SIG-M5 (cell line): ENCODE measurements at places on chromosomes 13 and 19.

DNA sequence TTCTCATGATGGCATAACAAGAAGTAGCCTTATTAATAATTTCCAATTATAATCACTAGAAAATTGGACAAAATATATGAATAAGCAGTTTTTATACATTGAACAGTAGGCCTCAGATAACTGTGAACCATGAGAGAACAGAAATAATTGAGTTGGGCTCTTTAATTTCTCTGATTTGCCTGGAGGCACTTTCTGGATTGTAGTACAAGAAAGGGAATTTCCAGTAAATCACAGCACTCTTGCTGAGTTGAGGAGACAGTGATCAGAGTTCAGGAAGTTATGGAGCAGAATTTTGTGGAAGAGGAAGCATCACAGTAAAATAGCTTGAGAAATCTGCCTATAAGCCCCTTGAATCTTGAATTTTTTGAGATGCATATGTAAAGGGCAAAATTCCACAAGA lies 216.2 kb downstream of the MAB21L1 start:
- DNase-seq: no peak

- no peak for DNase-seq
Measured at GRCh38 chr13:28117689-28118377, 17.5 kb upstream of the FLT3 start.

DNA sequence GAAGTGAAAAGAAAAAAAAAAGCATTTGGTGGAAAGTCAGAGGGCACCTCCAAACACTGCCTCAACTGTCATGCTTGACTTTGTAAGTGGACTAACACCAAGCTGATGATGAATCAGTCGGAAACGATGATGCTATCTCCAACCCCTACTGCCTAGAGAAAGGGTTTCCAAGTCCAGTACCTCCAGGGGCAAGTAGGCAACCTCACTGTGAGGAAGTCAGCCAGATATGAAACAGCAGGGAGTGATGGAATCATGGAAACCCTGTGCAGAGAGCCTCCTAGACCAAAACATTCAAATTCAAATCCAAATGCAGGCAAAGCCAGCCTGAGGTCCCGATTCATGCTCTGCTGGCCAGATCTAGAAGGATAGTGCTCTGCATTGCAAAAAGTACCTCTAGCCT lies 100.9 kb upstream of the SERP2 start:
- DNase-seq: no peak

- no peak for DNase-seq
Measured at GRCh38 chr13:54879036-54879435, 1850.4 kb downstream of the OLFM4 start.

GRCh38 chr13:63291701-63292100 lies 1876.1 kb upstream of the PCDH20 start:
- no peak for DNase-seq

DNA sequence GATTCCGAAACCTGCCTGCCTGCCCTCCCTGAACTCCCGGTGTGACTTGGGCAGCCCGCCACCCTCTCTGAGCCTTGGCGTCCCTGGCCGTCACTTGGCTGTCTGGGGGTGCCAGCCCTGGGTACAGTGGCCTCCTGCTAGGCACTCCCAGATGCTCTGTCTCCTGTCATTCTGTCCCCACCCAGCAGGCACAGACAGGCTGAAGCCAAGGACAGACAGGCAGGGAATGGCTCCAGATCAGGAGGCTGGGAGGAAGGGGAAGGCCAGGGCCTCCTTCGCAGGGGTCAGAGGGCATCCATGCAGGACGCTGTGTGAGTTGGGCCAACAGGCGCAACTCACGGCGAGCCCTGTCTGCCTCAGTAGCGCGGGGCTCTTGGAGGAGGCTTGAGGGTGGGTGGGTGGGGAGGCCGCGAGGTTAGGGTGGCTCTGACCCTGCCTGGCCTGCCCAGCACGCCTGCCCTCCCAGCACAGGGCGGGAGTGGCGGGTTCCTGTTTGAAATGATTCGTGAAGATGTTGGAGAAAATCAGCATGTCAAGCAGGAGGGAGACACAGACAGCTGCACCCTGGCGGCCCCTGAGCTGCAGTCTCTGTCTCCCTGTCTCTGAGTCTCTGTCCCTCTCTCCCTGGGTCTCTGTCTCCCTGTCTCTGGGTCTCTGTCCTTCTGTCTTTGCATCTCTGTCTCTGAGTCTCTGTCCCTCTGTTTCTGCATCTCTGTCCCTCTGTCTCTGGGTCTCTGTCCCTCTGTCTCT lies 19.7 kb downstream of the KLHL26 start:
- no peak for DNase-seq

DNA sequence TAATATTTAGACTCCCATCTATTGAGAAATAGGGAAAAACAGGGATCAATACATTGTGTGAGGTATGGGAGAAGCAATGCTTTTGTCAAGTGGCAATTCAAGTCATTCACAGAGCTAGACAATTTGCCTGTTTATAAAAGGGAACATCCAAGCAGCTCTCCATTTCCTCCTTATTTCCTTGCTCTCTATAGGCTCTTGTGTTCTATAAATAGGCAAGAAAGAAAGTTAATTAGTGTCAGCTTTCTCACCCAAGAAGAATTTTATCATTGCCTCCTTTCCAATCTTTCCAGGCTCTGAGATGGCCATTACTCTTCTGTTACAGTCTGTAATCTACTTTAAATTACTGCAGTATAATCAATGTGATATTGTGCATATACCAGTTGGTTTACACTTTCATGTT lies 199.9 kb downstream of the LHFPL6 start:
- no peak for DNase-seq

- DNase-seq: no peak
Measured at GRCh38 chr13:72556945-72557344, 170.5 kb downstream of the MZT1 start.

- no peak for DNase-seq
Measured at GRCh38 chr13:88675347-88675996, 1004.3 kb downstream of the SLITRK5 start.

- DNase-seq: no peak
Measured at GRCh38 chr19:40659116-40659515, 31.3 kb downstream of the NUMBL start.

- no peak for DNase-seq
Measured at GRCh38 chr19:50433201-50434180, 799 bp downstream of the MYBPC2 start.

DNA sequence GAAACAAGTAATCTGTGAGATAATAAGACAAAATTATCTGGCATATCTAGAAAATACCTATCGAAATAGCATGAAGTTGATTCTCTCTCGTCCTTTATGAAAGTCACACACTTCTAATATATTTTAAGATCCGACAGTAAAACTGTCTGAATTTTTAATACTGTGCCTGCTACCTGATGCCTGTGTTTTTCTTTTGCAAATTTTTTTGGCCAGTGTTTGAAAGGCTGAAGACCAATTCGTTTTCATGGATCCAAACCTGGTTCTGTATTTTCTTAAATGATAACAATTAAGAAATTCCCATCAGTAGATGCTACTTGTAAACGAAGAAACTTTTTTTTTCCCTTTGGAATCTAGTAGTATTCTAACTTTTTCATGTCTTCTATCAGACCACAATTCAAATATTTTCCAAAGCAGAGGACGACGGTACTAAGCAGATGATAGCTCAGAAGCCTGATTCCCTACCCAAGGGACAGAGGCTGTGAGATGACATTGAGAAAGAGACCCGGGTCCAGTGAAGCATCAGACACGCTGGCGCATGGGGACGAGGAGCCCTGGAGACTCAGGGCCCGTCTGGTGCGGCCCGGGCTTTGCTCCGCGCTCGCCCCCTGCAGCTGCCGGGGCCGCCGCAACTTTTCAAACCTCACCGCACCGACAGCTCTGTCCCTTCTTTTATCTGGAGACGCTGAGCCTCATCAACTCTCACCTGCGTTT lies 49.5 kb upstream of the PABPC3 start:
- DNase-seq: no peak

DNA sequence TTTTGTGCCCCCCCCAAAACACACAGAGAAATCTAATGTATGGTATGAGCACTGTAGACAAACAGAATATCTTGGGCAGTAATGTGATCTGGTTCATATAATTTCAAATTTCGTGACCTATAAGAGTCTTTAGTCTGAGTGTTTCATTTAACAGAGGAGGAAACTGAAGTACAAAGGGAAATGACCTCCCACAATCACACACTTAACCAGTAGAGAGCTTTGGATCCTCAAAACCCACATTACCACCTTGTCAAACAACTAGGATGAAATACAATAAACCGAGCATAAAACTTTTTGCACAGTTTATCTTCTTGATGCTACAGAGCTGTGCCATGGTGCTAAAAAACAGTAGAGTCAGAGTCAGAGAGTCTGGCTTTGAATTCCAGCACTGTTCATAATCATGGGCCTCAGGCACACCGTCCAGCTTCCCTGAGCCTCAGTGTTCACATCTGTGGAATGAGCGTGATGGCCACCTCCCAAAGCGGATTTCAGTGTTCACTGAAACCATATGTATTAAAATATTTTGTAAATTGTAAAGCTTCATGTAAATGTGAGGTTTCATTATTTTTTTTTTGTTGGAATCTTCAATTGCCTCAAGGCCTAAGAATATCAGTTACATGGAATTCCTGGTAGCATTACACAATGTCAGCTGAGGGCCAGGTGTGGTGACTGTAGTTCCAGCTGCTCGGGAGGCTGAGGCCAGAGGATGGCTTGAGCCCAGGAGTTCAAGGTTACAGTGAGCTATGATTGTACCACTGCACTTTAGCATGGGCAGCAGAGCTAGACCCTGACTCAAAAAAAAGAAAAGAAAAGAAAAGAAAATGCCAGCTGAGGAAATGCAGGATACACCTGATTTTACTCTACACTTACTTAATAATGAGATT lies 126.4 kb upstream of the FRY start:
- DNase-seq: no peak

DNA sequence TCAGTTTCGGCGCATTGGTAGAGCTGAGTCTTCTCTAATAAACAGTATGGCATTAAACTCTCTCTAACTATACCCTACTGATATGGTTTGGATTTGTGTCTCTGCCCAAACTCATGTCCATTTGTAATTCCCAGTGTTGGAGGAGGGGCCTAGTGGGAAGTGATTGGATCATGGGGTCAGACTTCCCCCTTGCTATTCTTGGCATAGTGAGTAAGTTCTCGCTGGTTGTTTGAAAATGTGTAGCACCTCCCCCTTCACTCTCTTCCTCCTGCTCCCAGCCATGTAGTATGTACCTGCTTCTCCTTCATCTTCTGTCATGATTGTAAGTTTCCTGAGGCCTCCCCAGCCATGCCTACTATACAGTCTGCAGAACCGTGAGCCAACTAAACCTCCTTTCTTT lies 682.7 kb upstream of the ARGLU1 start:
- DNase-seq: no peak

GRCh38 chr19:41401483-41401882 lies 3.9 kb downstream of the BCKDHA start:
- DNase-seq: no peak
